ENCODE measurements at places on chromosomes 5 and 9.

- no peak for DNase-seq
Observed at GRCh38 chr5:33311893-33312292, 128.9 kb upstream of the TARS1 start.

DNA sequence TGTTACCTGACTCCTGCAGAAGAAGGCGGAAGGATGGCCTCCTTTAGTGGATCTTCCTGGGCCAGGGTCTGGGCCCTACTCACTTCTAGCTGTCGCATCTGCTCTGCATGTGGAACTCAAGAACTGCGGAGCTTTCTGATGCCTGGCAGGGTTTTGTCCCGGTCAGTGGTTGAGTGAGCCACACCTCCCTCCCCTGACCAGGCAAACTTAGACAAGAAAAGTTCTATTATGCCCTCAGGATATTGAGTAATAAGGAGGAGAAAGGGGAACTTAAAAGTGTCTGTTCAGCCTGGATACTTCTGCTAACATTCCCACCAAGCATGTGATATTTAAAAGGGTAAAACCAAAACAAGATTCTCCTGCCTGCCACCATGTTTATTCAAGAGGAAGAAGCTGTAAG lies at the start of gene FYB1:
TSS of gene FYB1 (minus strand) at position 127 of the 400 bp plus-strand sequence. CDS start 16,603 bp downstream, outside the sequence.
- DNase-seq = peak; percentile 36

DNA sequence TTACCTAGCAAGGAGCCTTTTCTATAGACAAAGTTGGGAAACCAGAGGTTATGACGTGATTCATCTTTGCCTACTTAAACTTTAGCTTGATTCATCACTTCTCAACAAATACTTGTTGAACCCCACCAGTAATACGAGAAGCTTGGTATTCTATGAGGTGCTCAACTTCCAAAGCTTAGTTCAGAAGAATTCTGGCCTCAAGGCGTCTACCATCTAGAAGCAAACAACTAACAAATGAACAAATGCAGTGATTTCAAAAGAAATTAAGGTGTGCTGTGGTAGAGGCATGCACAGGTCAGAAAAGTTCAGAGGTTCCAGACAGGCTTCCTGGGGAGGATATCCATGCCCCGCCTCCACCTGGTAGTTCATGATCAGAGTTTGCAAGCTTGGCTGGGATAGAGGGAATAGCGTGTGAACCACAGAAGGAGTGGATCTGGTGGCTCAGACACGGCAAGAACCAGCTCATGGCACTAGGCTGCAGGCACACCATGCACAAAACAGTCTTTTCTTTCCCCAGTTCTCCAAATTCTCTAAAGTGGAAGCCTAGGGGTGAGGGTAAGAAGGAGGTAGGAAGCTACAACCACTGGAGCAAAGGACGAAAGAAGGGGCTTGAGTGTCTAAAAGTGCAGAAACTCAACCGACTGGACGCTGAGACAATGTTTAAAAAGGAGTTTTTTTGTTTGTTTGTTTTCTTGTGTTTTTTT lies 473.0 kb downstream of the RAB3C start:
- DNase-seq = no peak

GRCh38 chr5:83471405-83472212 lies at the start of gene VCAN:
TSS of gene VCAN (plus strand) at chr5:83471744. CDS start at chr5:83483519, 11,775 bp downstream.
- DNase-seq = peak; percentile 28

GRCh38 chr9:108919517-108919916 lies 14.4 kb downstream of the ELP1 start:
- DNase-seq = no peak

DNA sequence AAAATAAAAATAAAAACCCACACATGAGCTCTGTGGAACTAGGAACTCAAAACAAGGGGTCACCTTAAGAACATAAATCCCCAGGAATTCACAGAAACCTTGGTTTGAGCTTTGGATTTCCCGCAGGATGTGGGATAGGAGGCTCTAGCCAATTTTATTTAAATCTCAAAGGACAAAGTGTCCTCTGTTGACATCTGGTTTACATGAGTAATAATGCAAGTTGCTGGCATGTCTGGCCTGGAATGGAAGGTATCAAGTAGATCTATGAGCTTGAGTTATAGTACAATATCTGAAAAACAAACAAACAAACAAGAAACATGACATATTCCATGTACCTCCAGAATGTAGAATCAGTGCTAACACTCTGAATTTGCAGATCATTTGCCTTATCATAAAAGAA lies 94.2 kb upstream of the SLIT3 start:
- no peak for DNase-seq
